ENCODE measurements at places on chromosomes 1 and 21. TPM values are rescaled to one million over a fixed set of nuclear protein-coding genes. Genes with fewer than 3 reads are reported as not detected.

STIL gene
- total RNA-seq = 7.7 TPM

TTLL7 gene
- total RNA-seq = 134 TPM

TNFSF4 gene
- total RNA-seq = 0.41 TPM

ST6GALNAC3 gene
- total RNA-seq = 14.3 TPM

LAX1 gene
- not detected for total RNA-seq

ITLN2 gene
- total RNA-seq = not detected

CNTN2 gene
- total RNA-seq = 17.5 TPM

SAMD13 gene
- 5.3 TPM for total RNA-seq

SHISA4 gene
- total RNA-seq = 22.4 TPM

LCE2C gene
- not detected for total RNA-seq

RGS8 gene
- total RNA-seq = 39.5 TPM

SLC22A15 gene
- 11.4 TPM for total RNA-seq

DNA sequence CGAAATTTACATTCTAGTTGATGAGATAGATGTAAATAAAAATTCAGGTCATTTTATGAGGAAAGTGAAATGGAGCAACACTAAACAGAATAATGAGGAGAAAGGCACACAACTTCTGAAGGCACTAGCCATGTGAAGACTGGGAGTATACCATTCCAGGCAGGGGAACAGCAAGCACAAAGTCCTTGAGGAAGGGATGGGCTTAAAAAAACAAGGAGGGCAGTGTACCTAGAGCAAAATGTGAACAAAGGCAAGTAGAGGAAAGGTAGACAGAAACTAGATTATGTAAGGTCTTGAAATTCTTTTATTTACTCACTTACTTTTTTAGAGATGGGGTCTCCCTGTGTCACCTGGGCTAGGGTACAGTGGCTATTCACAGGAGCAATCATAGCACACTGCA lies 54.1 kb upstream of the LRIG2 start:
- no peak for DNase-seq

DNA sequence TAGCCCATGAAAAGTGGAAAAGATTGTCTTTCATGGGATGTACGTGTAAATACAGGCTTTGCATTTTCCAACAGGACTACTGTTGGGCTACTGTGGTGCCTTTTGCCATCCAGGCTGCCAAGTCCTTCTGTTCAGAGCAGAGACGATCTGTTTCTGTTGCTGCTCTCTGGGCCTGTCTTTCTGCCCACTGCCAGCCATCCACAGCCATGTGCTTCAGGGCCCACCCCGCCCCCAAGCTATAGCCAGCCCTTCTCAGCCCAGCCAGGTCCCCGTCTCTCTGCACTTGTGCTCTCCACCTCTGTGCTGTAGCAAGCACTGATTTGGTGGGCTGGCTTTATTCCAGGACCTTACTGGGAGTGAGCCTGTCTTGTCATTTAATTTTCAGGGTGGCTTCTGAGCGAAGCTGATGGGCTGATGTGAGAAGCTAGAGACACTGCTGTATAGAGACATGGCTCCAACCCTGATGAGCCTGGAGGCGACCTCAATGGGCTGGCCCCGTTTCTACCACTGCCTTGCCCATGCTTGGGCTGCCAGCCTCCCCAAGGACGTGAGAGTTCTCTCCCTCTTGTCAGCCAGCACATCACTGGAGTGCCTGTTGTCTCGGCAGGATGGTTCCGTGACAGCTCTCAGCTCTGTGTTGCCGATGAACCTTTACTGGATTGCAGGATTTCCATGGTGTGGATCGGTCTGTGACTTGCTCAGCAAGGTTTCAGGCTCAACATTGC lies 137.8 kb downstream of the PEX14 start:
- no peak for DNase-seq

- no peak for DNase-seq
These were observed 608.5 kb upstream of the USP24 start for GRCh38 chr1:55823541-55824250.

GRCh38 chr1:69191335-69191734 lies 376.4 kb upstream of the LRRC7 start:
- no peak for DNase-seq

DNA sequence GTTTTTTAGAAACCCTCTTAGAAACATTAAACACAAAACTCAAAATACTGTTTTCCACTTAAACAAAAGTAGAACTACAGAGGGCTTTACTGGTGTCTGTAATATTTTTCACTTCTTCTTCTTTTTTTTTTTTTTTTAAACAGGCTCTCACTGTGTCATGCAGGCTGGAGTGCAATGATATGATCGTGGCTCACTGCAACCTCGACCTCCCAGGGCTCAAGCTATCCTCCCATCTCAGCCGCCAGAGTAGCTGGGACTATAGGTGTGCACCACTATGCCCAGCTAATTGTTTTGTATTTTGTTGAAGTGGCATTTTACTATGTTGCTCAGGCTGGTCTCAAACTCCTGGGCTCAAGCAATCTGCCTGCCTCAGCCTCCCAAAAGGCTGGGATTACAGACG lies 194.8 kb downstream of the DAB1 start:
- no peak for DNase-seq

DNA sequence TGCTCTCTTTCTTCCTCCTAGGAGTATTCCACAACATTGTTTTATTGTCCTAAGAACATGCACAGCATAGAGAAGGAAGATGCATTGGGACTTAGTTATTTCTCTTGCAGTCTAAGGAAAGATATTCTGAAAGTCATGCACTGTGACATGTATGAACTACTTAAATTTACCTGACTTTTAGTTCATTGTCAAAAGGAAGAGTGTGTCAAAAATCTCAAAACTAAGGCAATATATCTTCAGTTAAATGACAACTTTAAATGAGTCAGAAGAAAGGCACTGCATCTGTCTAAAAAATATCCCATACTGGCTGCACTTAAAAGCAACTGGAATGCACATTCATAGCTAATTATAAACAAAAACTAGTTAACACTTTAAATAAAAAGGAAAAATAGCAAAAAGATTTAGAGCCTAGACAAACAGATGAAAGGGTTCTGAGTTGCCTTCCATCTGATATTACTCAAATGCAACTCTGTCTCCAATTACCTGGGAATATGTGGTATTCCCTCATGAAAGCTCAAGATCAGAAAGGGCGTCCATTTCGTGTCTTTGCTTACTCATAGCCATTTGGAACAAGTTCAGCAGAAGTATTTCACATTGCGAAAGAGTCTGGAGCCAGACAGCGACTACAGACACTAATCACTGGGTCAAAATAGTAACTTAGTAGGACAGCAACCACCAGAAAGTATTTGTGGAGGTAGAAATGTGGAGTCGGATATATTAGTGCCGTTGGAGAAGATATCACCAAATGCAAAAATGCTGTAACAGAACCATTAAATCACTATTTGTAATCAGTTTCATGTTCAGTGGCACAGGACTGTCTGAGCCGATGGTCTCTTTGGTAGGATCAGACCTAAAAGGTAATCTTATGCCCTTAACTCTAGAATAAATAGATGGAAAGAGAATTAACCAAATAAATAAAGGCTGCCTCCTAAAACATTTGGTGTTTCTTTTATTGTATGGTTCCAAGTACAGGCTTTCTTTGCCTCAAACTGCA lies 225.7 kb downstream of the GREM2 start:
- no peak for DNase-seq

- DNase-seq = no peak
These were observed 10.9 kb upstream of the FUBP1 start for GRCh38 chr1:77989744-77990143.

- DNase-seq = no peak
These were observed 14.3 kb downstream of the GMEB1 start for GRCh38 chr1:28682840-28683239.

DNA sequence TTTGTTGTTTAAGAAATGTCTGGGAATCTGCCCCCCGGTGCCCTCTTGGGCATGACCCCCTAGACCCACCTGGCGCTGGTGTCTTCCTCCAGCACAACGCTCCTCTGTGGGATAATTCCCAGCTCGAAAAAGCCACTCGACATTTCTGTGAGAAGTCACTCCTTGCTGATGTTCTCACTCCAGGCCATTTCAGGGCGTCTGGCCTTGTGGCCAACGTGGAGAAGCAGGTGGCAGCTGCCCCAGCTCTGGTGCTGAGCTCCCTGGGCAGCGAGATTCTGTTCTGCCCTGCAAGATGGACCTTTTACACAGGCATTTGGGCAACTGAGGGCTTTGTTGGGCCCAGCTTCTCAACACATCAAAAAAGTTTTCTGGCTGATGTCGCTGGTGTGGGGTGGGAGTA lies 147.7 kb upstream of the WNT4 start:
- no peak for DNase-seq

- DNase-seq = no peak
These were observed 48.6 kb downstream of the MDM4 start for GRCh38 chr1:204564835-204565234.

DNA sequence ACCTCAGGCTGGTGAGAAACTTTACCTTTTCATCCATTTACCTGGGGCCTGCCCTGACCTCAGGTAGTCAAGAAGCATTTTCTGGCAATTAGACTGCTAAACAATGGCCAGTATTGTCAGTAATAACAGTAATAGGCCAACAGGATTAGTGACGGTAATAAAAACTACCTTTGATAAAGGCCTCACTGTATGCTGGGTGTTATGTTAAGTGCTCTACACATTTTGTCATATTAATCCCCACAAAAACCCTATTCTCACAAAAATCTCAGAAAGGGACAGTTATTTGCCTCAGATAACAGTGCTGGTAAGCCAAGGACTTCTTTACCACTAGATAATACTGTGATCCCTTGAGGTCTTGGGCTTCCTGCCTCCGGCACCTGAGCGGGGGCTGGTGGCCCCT lies 191.4 kb downstream of the FOXD2 start:
- no peak for DNase-seq

GRCh38 chr1:185581961-185582725 lies 152.0 kb upstream of the HMCN1 start:
- DNase-seq = no peak

GRCh38 chr1:88288571-88288970 lies 395.5 kb upstream of the PKN2 start:
- DNase-seq = no peak

DNA sequence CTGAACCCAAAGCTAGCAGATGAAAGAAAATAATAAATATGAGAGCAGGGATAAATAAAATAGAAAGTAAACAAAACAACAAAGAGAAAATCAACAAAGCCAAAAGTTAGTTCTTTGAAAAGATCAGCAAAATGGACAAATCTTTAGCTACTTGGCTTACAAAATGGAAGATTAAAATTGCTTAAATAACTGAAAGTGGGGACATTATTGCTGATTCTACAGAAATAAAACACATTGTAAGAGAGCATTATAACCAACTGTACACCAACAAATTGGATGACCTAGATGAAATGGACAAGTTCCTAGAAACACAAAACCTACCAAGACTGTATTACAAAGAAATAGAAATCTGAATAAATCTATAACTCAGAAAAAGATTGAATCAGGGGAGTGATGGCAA lies 238.3 kb upstream of the C1orf87 start:
- DNase-seq = no peak

GRCh38 chr1:205907794-205908193 lies 35.5 kb downstream of the SLC26A9 start:
- DNase-seq = no peak

DNA sequence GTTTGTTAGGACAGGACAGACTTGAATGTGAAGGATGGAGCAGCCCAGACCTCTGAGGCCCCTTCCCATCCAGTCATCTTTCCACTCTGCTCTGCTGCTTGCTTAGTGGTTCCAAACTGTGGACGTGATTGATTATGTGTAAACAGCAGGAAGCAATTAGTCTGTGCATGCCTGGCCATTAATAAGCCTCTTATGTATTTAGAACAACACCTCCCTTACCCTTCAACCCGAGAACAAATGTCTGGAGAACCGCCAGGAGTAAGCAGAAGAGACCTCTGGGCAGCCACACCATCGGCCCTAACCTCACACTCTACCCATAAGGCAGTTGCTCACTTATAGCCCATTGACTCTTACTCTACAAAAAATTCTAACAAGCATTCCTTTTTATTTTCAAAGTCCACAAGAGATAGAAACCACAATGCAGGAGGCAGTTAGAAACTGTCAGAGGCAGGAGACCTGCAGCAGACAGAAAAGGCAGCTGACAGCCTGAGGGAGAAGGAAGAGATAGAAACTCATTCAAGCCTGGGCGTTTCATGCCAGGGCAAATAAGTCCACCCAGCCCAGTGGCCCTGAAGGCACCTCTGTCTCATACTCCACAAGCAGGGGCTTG lies 5.8 kb upstream of the EPHA8 start:
- DNase-seq = no peak

- peak; percentile 7 for DNase-seq
These were observed 14.9 kb downstream of the MAP3K7CL start for GRCh38 chr21:29145354-29145782.

GRCh38 chr1:20652300-20652699 lies 8.9 kb downstream of the DDOST start:
- DNase-seq = no peak

DNA sequence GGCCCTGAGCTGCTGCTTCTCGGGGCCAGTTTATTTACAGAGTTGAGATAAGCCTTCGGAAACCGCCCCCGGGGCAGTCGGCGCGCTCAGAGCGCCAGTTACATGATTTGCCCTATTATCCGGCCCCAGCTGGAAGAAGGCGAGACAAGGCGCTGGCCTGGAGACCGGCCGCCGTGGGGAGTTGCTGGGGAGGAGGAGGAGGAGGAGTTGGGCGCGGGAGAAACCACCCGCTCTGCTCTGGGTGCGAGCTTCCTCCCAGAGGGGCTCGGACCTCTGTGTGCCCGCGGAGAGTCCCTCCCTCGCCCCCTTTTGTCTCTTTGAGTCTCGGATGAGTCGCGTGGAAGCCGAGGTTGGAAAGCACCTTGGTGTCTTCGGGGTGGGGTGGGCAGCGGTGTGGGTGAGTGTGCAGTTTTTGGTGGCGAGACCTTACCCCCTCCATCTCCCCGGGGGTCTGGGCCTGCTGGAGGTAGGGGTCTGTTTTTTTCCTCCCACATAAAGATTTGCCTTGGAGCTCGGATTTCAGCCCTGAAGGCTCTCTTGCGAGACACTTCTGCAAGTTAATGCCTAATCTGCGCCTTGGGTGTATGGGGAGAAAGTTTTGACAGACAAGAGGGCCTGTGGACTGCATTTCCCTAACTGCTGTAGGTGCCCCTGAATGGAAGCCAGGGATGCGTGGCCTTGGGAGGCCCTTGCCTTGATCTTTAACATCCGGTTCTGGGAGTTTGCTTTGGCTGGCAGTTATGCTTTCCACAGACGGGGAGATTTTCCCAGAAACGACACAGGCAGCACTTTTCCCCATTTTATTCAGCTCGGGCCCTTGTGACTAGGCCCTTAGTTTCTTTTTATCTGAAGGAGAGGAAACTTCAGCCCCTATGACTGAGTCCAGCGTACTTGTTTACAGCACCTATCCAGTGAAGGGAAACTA lies 80.0 kb downstream of the NDUFS5 start:
- no peak for DNase-seq

- no peak for DNase-seq
These were observed 31.9 kb upstream of the FCGR2A start for GRCh38 chr1:161473348-161473747.

GRCh38 chr1:200488375-200489165 lies 78.7 kb upstream of the ZNF281 start:
- DNase-seq = peak; percentile 55
